ENCODE measurements at places on chromosomes 16 and 17.

DNA sequence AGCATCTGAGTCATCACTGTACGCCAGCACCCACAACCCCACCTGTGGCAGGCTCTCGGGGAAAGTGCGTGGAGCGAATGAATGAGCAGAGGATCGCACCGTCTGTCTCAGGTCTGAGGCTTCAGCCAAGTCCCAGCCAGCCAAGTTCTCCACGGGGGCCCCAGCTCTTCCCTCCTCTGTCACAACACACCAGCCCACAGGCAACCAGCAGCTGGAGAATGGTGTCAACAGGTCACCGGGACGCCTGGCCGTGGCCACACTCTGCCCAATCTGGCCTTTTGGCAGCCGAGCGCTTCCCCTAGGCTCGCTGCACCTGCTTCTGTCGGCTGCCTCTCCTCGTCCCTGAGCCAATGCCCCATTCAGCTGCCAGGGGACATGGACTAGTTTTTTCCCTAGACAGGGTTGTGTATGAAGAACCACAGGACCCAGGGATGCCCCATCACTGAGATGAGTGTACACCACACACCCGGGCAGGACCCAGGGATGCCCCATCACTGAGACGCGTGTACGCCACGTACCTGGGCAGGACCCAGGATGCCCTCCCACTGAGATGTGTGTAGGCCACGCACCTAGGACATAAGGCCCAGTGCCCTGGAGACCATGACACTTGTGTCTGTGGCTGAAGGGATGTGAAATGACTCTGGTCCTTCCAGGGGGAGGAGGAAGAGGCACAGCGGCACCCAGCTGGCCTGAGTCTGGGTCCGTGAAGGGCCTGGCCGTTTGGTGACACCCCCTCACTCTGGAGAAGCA, 52.8 kb downstream of the ABR start:
- no peak for DNase-seq

DNA sequence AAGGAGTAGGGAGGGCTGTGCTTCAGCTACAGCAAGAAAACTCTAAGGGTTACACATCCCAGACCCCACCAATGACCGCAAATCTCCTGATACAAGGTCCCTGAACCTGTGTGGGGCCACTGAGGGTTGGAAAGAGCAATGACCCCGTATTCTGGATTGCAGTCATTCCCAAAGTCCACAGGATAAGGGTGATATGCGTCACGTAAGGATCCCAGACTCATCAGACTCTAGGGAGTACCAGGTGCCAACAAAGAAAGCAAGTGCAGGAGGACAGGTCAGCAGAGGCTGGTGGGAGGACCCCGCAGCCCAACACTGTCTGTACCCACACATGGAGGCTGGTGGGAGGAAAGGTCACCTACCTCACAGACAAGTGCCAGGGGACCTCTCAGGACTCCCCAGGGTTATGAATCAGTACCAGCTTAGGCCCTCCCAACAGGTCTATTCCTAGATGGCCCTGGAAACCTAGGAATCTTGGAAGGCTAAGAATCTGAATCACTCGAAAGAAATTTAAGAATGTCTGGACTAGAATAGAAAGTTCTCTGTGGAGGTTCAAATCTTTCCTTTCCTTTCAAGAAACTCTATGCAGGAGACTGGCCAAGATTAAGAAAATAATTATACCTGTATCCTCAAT, 16.2 kb downstream of the PITPNA start:
- DNase-seq = no peak

DNA sequence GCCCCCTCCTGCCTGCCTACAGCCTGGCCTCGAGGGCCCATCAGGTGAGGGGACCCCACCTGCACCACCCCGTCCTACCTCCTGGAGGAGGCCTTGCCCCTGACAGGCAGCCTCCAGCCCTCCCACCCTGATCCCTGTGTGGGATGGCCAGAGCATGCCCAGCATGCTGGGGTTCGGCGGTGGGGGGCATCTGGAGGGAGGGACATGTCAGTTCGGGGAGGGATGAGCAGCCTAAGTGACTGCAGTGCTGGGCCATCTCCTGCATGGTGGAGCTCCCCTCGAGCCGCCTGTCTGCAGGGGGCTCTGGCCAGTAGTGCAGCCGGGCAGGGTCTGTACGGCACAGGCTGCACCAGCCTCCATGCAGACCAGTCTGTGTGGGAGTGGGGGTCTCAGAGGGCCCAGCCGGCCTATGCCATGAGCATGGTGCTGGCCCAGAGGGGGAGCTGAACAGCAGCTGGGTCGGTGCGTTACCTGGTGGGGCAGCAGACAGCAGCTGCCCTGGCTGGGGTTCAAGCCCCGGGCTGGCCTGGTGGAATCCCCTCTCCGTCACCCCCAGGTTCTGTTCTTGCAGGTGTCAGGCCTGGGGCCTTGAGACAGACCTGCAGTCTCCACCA, 4.0 kb upstream of the RNPS1 start:
- no peak for DNase-seq

DNA sequence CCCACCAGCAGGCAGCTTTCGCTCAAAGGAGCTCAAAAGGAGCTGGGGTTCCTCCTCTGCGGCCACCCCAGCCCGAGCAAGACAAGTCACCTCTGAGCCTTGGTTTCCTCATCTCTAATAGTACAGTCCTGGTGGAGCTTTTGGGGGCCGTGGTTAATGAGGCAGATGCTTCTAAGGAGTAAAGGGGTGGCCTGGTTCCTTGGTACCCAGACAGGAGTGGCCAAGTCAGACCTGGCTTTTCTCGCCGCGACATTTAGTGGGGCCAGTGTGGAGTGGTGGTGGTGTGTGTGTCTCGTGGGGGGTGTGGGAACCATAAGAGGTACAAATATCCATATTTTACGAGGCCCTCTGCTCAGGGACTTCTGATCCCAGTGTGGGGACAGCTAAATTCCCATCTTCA, 6.7 kb downstream of the FOXF1 start:
- DNase-seq = no peak

GRCh38 chr17:80621997-80622357, 77.3 kb downstream of the RPTOR start:
- no peak for DNase-seq

DNA sequence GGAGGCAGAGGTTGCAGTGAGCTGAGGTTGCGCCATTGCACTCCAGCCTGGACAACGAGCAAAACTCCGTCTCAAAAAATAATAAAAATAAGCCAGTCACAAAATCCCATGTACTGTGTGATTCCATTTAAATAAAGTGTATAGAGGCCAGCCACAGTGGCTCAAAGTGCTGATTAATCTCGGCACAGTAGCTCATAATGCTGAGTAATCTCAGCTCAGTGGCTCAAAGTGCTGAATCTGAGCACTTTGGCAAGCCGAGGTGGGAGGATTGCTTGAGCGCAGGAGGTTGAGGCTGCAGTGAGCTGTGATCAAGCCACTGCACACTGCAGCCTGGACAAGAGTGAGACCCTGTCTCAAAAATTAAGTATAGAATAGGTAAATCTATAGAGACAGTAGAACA, 4.9 kb downstream of the TMED6 start:
- DNase-seq = no peak

GRCh38 chr16:64773184-64773583, 348.7 kb downstream of the CDH11 start:
- DNase-seq = no peak

- DNase-seq = no peak
Observed at GRCh38 chr17:82655038-82655479, 6.8 kb upstream of the WDR45B start.

DNA sequence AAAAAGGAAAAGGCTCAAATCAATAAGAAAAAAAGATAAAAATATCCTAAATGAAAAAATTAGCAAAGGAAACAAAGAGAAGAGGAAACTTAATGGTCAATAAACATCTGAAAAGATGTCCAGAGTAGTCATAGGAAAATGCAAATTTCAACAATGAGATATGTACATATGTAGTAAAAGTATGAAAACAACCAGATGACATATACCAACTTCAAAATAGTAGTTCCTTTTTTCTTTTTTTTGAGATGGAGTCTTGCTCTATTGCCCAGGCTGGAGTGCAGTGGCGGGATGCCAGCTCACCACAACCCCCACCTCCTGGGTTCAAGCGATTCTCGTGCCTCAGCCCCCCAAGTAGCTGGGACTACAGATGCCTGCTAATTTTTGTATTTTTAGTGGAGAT, 21.7 kb upstream of the NFAT5 start:
- no peak for DNase-seq

- no peak for DNase-seq
Observed at GRCh38 chr16:65244787-65245186, 122.9 kb upstream of the CDH11 start.

DNA sequence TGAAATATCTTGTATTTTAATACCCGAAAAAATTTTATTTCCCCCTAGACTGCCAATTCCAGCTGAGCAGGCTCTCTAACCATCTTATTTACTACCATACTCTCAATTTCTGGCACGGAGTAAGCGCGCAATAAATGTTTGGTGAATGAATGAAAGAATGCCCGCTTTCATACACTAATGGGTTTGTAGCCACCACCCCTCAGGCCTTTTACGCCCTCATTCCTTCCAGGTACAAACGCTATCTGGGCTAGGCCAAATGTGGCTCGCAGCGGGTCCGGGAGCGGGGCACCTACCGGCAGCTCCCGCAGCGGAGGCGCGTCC, 536 bp upstream of the PLD2 start:
- no peak for DNase-seq

Data from stimulated activated CD4-positive, alpha-beta T cell treated with anti-CD3 and anti-CD28 coated beads, Interleukin-1b, Interleukin-23, amount 100 ng/mL, for 24 hours (primary cell).